ENCODE measurements at places on chromosomes 4 and X.
A peak's percentile ranks its signal among the peaks of the same experiment; 100 is the strongest.

- DNase-seq, result no peak
These were observed 808 bp downstream of the PRDM5 start for GRCh38 chr4:120921456-120922380.

GRCh38 chrX:47844117-47844516 is 7.4 kb downstream of the ZNF81 start:
- DNase-seq, result no peak

DNA sequence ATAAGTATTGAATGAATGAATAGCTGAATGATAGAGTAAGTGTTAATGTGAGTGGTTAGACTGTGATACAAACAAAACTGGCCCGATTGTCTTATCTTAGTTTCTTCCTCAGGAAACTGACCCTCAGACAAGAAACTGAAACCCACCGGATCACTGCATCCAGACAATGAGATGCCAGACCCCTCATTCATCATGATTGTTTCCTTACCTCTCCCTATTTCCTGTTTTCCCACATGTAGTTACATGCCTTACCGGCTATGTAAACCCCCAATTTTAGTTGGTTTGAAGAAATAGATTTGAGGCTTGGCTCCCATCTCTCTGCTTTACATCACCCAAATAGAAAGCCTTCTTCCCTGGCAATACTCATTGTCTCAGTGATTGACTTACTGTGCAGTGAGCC is 218.9 kb upstream of the PPP1R2C start:
- DNase-seq, result no peak

- DNase-seq, result no peak
These were observed 107.0 kb upstream of the TBC1D9 start for GRCh38 chr4:140863197-140863596.

- no peak for DNase-seq
These were observed 23.6 kb upstream of the GPR78 start for GRCh38 chr4:8556341-8557150.

DNA sequence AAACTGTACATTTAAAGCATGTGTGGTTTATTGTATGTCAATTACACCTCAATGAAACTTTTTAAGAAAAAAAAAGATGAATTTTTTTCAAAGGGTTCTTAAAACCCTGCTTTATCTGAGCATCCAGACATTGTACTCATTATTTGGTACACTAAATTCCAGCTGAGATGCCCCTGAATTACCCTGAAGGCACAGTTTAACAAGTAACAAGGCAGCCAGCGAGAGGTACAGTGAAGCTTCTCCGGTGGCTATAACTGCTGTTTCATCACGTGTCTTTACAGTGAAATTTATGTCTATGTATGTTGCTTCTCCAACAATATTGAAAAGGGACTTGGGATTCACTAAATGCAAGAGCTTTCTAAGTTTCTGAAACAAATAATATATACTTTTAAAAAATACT is 15.8 kb downstream of the SLC7A11 start:
- no peak for DNase-seq

- no peak for DNase-seq
These were observed 8.8 kb upstream of the RASL11B start for GRCh38 chr4:52853351-52853750.

DNA sequence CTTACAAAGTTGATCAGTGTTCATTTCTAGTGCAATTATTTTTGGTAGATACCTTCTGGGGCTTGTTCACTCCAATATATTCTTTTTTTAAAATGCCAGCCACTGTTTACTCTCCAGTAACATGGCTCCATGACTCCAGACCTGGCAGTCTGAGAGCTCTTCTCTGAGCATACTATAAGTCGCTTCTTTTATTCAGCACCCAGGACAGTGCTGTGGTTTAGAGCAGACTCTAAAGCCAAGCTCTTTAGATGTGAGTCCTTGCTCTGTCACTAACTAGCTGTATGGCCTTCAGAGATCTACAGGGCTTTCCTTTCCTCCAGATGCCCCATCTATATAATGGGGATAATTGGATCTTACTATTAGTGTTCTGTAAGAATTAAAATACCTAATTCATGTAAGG is 200.2 kb upstream of the FAM241A start:
- DNase-seq, result no peak

GRCh38 chr4:47525154-47525819 is 40.2 kb downstream of the ATP10D start:
- no peak for DNase-seq

- DNase-seq, result no peak
These were observed 87.2 kb downstream of the AREG start for GRCh38 chr4:74531963-74532794.

GRCh38 chr4:2832309-2832980 is 11.2 kb upstream of the ADD1 start:
- no peak for DNase-seq

- no peak for DNase-seq
These were observed 215.9 kb upstream of the AADAT start for GRCh38 chr4:170305627-170306026.

GRCh38 chr4:70718811-70719604 is 2.8 kb upstream of the RUFY3 start:
- DNase-seq, result no peak

GRCh38 chr4:128582427-128582870 is 227.1 kb upstream of the JADE1 start:
- DNase-seq, result no peak

DNA sequence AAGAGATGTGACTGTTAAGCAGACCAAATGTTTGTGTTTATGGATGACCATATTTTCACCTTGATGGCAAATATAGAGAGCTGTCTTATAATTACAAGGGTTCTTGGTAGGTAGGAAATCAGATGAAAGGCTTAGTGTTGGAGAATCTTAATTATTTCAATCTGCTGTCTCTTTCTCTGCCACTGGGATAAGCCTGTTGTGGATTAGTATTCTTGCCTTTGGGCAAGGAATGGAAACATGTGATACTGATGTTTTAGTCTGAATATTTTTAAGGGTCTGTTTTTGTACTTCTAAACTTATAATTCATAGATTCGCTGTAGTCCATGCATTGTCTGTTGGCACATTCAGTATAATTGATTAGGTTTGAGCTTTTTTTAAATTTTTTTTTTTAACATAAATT is 23.7 kb upstream of the NUDT6 start:
- DNase-seq, result no peak

GRCh38 chrX:65667503-65668376 is at the start of gene MSN:
Gene MSN, plus strand, starts transcription at chrX:65667654. Its CDS starts 188 bp downstream, at chrX:65667842.
- DNase-seq, result peak; percentile 37

GRCh38 chr4:67134616-67135015 is 410.7 kb downstream of the CENPC start:
- no peak for DNase-seq

DNA sequence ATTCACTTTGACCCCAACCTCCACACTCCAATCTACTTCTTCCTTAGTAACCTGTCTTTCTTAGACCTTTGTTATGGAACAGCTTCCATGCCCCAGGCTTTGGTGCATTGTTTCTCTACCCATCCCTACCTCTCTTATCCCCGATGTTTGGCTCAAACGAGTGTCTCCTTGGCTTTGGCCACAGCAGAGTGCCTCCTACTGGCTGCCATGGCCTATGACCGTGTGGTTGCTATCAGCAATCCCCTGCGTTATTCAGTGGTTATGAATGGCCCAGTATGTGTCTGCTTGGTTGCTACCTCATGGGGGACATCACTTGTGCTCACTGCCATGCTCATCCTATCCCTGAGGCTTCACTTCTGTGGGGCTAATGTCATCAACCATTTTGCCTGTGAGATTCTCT is 344 bp downstream of the OR13H1 start:
- DNase-seq, result no peak
